HS-27A (cell line): ENCODE measurements at places on chromosomes 13 and 19.

- DNase-seq, result no peak
Measured at GRCh38 chr19:5293612-5294378, 46.8 kb downstream of the PTPRS start.

DNA sequence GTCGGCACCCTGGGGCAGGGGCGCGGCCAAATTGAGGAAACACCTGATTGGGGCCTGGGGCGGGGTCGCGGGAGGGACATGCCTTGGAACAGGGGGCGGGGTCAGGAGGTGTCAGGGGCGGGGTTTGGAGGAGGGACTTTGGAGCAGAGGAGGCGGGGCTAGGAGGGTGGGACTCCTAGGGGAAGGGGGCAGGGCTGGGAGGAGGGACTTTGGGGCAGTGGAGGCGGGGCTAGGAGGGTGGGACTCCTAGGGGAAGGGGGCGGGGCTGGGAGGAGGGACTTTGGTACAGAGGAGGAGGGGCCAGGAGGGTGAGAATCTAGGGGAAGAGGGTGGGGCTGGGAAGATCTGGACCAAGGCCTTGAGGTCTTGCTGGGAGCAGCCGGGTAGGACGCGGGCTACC lies 21.9 kb downstream of the GRIN2D start:
- no peak for DNase-seq

GRCh38 chr13:73215823-73216222 lies 157.0 kb downstream of the KLF5 start:
- DNase-seq, result peak; percentile 46

- no peak for DNase-seq
Measured at GRCh38 chr19:40588926-40589569, 12.1 kb upstream of the LTBP4 start.
